Left ventricle myocardium superior (tissue), 1 donor: ENCODE measurements at places on chromosomes 5 and 9. TPM values are rescaled to one million over a fixed set of nuclear protein-coding genes. Genes with fewer than 3 reads are reported as not detected.

- DNase-seq: no peak
Observed at GRCh38 chr5:85069659-85070640, 685.3 kb upstream of the EDIL3 start.

GRCh38 chr5:17743580-17744435, 109.5 kb downstream of the TAF11L14 start:
- DNase-seq: no peak

DNA sequence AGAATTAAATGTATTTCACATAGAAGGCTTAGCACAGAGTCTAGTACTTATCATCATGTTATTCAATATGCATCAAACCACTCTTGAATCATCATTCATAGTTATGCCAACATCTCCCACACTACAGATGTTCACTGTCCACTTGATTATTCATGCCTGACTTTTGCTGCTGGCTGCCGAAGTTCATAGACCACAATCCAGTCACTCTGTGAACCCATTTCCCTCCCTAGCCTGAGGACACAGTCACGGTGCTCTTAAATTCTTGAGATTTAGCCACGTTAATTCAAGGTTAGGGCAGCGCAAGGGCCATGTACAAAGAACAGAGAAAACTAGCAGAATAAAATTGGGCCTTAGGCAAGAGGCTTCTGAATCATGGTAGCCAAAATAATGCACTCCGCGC, 32.4 kb downstream of the ABCA1 start:
- no peak for DNase-seq

GRCh38 chr5:151745071-151745705, 13.2 kb downstream of the ATOX1 start:
- peak; percentile 61 for DNase-seq

The SMIM33 gene
- not detected for total RNA-seq
